ENCODE measurements at places on chromosomes 16 and 17. TPM values are rescaled to one million over a fixed set of nuclear protein-coding genes. Genes with fewer than 3 reads are reported as not detected.

Gene SNF8
- 95.0 TPM for total RNA-seq

Gene DDX52
- 18.7 TPM for total RNA-seq

Gene KRT9
- total RNA-seq = not detected

Gene ADAP2
- 0.60 TPM for total RNA-seq

Gene AKAP1
- total RNA-seq = 11.9 TPM

Gene HLF
- total RNA-seq = not detected

Gene TM4SF5
- not detected for total RNA-seq

Gene SYT17
- total RNA-seq = 0.05 TPM

Gene C17orf50
- not detected for total RNA-seq

Gene GLIS2
- 5.3 TPM for total RNA-seq

Gene MEIOB
- not detected for total RNA-seq

Gene EFCAB13
- 9.2 TPM for total RNA-seq

Gene GRB7
- total RNA-seq = not detected

Gene CTF1
- total RNA-seq = 2.7 TPM

Gene CCDC144A
- 9.2 TPM for total RNA-seq

Gene NME2
- total RNA-seq = 450 TPM

Gene GGA2
- 30.0 TPM for total RNA-seq

Gene HEATR9
- total RNA-seq = not detected

Gene TP53TG3
- not detected for total RNA-seq

Gene DRC7
- total RNA-seq = 0.42 TPM

Gene MYO15B
- total RNA-seq = 4.2 TPM

Gene VMP1
- total RNA-seq = 313 TPM

Gene KRTAP9-4
- total RNA-seq = not detected

Gene TEX19
- not detected for total RNA-seq

Gene CALB2
- total RNA-seq = 1.7 TPM

Gene KRTAP1-4
- not detected for total RNA-seq

Gene KCNH6
- not detected for total RNA-seq

Gene BRICD5
- 9.6 TPM for total RNA-seq

Gene CBFA2T3
- total RNA-seq = not detected

Gene KRTAP2-3
- 0.65 TPM for total RNA-seq

Gene GRAP
- total RNA-seq = 0.23 TPM

Gene DNAI2
- total RNA-seq = not detected

Gene CLUH
- 64.5 TPM for total RNA-seq

Gene LSM12
- 44.3 TPM for total RNA-seq

Gene SLC22A31
- total RNA-seq = 8.6 TPM

Gene WBP2
- total RNA-seq = 29.7 TPM

Gene GABARAP
- total RNA-seq = 179 TPM

Gene FGF11
- total RNA-seq = 5.3 TPM

Gene CD300LG
- total RNA-seq = not detected

Gene GNAO1
- 0.30 TPM for total RNA-seq

Gene ZFP3
- 1.2 TPM for total RNA-seq

Gene SLFN12L
- not detected for total RNA-seq

Gene HEATR3
- total RNA-seq = 29.4 TPM

Gene ABCC12
- total RNA-seq = not detected

Gene GDPD1
- total RNA-seq = 3.4 TPM

Gene MAF
- 3.9 TPM for total RNA-seq

Gene GUCY2D
- not detected for total RNA-seq

Gene PRSS36
- 0.30 TPM for total RNA-seq

Gene AP2B1
- 73.9 TPM for total RNA-seq

Gene PDPK1
- total RNA-seq = 30.3 TPM

Gene CACNG1
- total RNA-seq = not detected

Gene DNAH9
- not detected for total RNA-seq

Gene CCL16
- not detected for total RNA-seq

Gene ANKS4B
- not detected for total RNA-seq

Gene TMC7
- 0.69 TPM for total RNA-seq

Gene TAF1C
- 19.0 TPM for total RNA-seq

All from smooth muscle cell of the umbilical artery (primary cell).